Endothelial cell (in vitro differentiated cells): ENCODE measurements at places on chromosomes 4 and X. TPM values are rescaled to one million over a fixed set of nuclear protein-coding genes. Genes with fewer than 3 reads are reported as not detected.

TMPRSS11D gene
- not detected for total RNA-seq

RGN gene
- 0.54 TPM for total RNA-seq

FNIP2 gene
- 34.3 TPM for total RNA-seq

VCX2 gene
- not detected for total RNA-seq

CABS1 gene
- not detected for total RNA-seq

DCAF4L1 gene
- total RNA-seq, result 0.44 TPM

WWC2 gene
- 32.0 TPM for total RNA-seq

MRPL1 gene
- 28.2 TPM for total RNA-seq

SLC39A8 gene
- total RNA-seq, result 211 TPM
